B cell (primary cell): ENCODE measurements at places on chromosomes 6 and 20. TPM values are rescaled to one million over a fixed set of nuclear protein-coding genes. Genes with fewer than 3 reads are reported as not detected.

- DNase-seq = no peak
Observed at GRCh38 chr6:7268816-7269555, 44.0 kb downstream of the SSR1 start.

DNA sequence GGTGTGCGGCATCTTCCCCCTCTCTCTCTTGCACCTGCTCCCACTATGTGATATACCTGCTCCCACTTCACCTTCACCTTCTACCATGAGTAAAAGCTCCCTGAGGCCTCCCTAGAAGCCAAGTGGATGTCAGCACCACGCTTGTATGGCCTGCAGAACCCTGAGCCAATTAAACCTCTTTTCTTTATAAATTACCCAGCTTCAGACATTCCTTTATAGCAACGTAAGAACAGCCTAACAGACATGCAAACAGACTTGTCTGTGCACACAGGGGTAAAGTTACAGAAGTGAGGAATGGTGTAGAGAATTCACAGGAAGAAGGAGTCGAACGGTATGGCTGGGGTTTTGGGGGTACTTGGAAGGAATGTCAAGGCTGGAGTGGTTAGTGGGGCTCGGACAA is 14.8 kb upstream of the TGM2 start:
- no peak for DNase-seq

GRCh38 chr20:59571551-59572314 is 32.6 kb upstream of the PHACTR3 start:
- DNase-seq = peak; percentile 60

GRCh38 chr20:54133434-54134427 is 40.1 kb downstream of the CYP24A1 start:
- no peak for DNase-seq

- DNase-seq = peak; percentile 65
Observed at GRCh38 chr6:143098054-143098671, 37.5 kb downstream of the AIG1 start.

- no peak for DNase-seq
Observed at GRCh38 chr20:48538856-48539255, 288.9 kb downstream of the PREX1 start.

DNA sequence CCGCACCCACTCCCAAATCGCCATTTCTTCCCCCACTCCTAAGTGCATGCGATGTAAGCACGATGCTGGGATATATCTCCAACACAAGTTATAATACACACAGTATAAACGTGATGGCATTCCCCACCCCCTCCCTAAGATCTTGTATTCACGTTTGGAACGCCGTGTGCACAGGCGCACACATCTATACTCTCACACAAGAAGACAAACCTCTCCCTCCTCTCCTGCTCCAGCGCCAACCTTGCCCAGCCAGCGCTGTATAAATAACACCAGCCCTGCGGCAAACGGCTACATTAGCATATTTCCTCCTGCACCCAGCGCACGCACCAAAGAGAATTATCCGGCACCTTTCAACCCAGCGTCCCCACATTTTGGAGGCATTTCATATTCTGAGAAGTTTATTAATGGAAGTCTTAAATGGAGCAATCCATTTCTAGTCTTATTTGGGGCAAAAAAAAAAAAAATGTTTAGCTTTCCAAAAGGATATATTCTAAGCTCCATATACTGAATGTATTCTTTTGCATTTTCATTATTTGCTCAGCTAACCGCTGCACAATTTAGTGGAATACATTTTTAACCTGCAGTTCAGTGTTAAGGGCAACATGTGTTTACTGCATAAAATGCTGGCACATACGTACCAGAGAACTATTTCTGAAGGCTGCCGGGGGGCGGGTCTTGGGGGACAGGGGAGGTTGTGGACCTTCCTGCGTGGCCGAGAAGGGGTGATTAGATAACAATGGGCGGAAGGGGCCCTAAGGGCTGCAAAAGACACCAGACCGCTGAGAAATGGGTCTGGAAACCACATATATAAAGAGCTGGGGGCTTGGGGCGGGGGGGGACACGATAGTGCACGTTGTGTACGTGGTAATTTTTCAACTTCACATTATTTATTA is 1.1 kb upstream of the SLC22A23 start:
- DNase-seq = peak; percentile 37

DNA sequence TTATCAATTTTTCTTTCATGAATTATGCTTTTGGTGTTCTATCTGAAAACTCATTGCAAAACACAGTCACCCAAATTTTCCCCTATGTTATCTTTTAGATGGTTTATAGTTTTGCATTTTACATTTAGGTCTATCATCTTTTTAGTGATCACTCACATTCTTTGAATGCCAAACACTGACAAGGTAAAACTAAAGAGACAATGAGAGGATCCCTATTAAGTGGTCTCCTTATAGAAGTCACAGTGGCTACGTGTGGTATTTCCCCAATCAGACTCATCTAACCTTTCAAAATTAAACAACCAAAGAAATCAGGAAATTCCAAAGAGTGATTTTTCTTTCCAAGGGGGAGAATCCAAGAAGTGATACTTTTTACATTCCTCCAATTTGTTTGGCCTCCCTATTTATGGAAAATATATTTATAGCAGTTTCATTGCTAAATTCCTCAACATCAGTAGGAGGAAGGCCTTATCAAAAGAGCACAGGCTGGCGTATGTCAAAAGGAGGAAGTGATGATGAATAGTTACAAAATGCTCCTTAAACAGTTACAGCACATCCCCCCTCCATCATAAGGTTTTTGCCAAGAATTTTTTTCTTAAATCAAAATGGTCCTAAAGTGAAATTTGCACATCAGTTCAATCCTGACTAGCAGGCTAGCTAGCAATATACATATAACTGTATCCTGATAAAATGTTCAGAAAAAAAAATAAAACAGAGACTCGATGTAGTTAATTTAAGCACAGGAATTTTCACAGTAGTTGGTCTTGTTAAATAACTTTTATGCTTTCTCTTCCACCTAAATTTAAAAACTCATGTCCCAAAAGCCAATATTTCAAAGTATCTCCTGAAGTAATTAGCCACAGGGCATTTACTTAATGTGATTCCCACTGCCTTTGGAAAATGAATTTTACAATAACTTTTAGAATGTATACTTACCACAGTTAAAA is 76.2 kb upstream of the IPCEF1 start:
- no peak for DNase-seq

DNA sequence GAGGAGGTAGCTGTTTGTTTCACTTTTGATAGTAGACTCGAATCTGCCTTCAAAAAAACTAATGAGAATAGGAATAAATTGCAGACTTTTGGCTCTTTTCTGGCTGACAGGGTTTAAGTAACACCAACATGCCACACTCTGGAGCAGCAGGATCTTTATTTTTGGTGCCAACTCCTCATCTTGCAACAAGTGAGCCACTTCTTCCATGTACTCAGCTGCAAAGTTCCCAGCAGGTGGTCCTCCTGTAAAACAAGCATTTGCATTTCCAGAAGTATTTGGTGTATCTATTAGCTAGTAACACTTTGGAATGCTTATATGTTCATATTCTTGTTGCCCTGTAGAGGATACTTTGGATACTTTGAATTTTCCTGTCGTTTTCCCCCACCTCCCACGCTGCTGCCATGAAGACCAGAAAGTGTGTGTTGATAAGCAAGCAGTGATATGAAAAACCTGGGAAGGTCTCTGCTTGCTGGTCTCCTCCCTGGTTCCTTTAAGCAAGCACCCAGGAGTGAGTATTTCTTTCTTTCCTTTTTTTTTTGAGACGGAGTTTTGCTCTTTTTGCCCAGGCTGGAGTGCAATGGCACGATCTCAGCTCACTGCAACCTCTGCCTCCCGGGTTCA is 1.0 kb downstream of the ARMH2 start:
- no peak for DNase-seq

DNA sequence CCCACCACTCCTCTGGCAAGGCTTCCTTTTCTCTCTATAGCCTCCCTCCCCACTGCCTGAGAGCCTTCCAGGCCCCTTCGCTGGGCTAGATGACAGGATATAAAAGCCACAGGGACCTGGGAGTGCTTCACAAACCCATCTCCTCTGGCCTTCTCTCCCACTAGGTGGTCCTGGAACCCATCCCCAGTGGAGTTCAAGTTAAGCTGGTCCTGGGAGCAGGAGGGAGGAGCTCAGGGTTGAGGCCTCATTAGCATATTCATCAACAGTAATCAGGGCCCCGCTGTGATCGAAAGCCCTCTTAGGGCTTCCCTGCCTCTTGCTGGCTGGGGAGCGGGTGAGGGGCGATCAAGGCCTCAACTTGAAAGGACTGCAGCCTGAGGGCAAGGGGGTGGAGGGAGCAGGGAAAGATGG is 9.1 kb downstream of the EBF4 start:
- DNase-seq = no peak

GRCh38 chr20:24983896-24984295 is 8.7 kb downstream of the APMAP start:
- no peak for DNase-seq

DNA sequence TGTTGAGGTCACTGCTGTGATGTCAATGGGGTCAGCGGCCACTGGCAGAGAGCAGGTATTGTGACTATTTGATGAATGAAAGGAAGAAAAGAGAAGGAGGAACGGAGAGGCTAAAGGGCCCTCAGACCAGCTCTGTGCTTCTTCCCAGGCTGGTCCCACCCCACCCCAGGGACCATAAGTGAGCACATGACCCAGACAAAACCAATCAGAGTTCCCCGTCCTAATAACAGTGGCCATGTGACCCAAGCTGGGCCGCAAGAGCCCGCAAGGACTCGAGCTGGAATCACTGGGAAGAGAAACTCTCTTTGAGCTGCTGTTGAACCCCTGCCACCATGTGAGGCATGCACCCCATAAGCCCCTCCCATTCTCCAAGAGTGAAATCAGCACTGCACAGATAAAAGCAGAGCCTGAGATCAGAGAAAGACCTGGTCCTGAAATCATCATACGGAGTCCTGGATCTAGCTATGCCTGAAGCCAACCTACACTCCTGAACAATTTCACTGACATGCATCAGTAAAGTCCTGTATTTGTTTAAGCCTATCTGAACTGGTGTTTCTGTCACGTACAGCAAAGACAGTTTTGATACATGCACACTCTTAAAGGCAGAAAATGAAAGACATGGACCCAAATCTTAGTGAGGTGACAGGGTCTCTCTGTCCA is 90.2 kb downstream of the PREX1 start:
- DNase-seq = no peak

- DNase-seq = no peak
Observed at GRCh38 chr6:159529934-159530333, 163.1 kb downstream of the SOD2 start.

DNA sequence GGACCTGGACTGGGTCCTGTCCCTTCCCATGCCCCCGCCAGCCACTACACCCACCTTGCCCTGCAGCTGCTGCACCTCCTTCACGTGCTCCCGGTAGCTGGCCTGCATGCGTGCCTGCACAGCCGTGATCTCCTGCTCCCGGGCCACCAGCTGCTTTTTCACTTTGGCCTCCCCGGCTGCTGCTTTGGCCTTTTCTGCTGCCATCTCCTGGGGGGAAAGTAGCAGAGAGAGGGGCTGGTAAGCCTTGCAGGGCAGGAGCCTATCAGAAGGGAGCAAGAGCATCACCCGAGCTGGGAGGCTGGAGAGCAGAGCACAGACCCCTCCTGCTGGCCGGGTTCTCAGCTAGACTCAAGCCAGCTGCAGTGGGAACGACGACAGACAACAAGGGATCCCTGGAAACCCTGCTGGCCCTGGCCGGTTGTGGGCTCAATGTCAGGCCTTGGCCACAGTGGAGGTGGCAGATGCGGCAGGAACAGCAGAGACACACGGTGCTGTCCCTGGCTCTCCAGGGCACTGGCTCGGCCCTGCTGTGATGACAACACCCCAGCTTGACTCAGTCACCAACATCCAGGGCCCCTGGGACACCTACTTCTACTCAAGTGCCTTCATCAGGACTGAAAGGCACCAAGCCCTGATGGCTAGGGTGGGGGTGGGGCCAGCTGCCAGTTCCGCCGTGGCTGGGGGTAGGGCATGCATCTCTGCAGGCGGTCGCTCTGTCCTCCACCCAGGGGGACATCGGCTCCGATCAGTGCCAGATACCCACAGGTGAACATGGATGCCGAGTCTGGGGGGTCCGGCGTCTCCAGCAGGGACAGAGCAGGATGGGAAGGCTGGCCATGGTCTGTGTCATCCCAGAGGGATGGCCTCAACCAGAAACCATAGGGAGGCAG is 45.3 kb downstream of the RRBP1 start:
- no peak for DNase-seq

BANF2 gene
- not detected in 2 replicates for polyA plus RNA-seq

CYP39A1 gene
- polyA plus RNA-seq = not detected in 2 replicates

BCAS4 gene
- polyA plus RNA-seq = 38.3 and 44.8 TPM in 2 replicates

ENPP1 gene
- 0.13 and 0.27 TPM in 2 replicates for polyA plus RNA-seq

PHACTR3 gene
- not detected in 2 replicates for polyA plus RNA-seq
